ENCODE measurements at places on chromosomes 3 and 15.

- no peak for DNase-seq
Observed at GRCh38 chr3:45224824-45225464, 1.1 kb downstream of the TMEM158 start.

DNA sequence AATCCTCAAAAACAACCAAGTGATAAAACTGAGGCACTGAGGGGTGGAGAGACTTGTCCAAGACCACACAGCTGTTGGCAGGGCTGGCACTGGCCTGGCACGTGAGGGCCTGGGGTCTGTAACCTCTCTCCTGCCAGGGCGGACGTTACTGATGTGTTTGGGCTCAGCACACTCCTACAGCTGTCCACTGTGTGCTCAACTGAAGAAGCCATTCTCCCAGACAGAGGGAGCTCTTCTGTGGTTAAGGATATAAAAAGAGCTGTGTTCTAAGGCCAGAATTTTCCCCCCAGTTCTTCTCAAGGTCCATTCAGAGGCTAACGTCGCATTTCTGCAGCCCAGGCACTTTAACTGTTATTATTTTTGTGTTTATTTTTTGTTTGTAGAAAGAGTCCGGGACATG is 429.0 kb upstream of the ATP11B start:
- no peak for DNase-seq

GRCh38 chr3:42732196-42732828 is 29.7 kb upstream of the HHATL start:
- DNase-seq = no peak

GRCh38 chr3:31230425-31231223 is 302.1 kb upstream of the STT3B start:
- no peak for DNase-seq

DNA sequence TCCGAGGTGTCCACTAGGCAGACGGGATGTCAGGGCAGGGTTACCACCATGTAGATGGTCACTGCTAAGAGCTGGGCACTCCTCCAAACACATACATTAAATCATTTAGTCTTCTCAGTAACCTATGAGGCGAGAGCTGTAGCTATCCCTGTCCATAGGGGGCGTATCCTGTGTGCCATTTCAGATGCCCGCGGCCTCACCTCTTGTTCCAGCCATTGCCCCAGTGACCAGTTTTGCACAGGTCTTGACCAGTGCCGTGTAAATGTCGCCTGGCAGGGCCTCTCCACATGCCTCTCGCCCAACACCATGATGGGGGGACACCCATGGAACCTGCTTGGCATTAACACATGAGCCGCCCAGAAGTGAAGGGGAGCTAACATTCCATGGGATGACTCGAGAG is 20.8 kb upstream of the SRP14 start:
- DNase-seq = no peak

DNA sequence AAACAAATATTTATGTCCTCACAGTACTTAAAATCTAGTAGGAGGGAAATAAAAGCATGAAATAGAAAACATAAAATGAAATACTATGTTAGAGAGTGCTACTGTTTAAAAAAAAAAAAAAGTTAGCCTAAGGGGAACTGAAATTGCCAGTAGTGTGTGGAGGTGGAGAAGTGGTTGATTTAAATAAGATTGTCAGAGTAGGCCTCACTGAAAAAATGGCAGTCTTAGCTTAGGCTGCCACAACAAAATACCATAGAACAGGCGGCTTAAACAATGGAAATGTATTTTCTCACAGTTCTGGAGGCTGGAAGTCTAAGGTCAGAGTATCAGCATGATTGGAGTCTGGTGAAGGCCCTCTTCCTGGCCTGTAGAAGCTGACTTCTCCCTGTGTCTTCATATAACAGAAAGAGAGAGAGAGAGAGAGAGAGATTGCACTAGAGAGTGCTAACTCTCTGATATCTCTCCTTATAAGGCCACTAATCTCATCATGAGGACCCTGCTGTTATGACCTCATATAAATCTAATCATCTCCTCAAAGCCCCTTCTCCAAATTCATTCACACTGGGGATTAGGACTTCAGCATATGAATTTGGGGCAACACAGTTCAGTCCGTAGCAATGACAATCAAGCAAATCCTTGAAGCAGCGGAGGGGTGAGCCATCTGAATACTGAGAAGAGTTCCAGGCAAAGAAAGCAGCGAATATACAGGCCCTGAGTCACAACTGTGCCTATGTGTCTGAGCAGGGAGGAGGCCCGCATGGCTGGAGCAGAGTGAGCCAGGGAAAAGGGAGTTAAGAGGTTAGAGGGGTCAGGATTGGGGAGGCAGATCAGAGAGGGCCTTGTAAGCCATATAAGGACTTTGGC is 23.6 kb upstream of the LRRC34 start:
- DNase-seq = no peak

- no peak for DNase-seq
Observed at GRCh38 chr3:49411535-49411967, 225 bp downstream of the RHOA start.

DNA sequence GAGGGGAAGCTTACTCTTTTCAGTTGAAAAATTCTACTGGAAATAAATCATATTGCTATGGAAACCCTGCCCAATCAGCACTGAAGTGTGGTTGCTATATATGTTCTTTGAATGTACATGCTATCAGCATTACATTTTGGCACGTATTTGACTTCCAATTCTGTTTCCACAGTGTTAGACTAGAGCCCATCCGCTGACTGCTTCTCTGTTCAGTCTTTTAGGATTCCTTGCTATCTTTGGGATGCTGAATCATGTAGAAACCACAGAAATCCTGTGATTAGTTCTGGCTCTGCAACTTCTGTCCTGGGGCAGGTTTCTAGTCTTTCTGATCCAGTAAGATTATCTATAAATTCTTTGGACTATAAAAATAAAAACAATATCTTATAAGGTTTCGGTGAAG is 128.2 kb upstream of the SLC7A14 start:
- no peak for DNase-seq

DNA sequence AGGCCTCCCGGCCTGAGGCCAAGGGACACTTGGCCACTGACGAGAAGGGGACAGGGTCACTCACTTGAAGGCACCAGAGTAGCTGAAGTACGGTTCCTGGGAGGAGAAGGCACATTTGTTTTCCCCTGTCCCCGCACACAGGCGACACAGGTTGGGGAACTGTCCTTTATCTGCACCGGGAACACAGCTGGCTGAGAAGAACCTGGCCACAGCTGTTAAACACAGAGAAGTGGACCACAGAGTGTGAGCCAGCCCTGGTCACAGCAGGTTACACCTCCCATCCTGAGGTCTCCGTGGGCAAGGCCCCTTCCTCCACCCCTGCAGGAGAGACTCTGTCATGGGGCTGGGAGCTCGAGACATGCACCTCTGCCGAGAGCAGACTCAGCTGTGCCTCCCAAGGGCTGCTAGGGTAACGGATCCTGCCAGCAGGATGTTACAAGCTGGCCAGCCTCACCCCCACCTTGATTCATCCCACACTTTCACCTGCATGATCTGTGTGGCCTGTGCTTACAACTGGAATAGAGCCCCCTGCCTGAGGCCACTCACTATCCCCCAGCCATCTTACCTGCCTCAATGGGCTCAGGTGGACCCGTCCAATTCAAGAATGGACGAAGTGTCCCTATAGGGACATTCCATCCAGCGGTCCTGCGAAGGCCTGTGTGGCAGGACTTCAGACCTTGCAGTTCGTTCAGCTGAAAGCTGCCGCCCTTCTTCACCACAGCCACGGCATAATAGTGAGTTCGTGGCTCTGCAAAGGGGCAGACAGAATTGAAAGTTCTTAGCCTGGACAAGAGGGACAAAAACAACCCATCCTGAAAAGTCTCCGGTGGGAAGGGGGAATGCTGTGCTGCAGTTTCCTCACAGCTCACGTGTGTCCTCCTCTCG is 9.2 kb downstream of the LTF start:
- DNase-seq = no peak

GRCh38 chr3:186583831-186584230 is 13.3 kb downstream of the DNAJB11 start:
- DNase-seq = no peak

GRCh38 chr3:119550192-119550910 is 9.1 kb downstream of the CD80 start:
- DNase-seq = no peak

DNA sequence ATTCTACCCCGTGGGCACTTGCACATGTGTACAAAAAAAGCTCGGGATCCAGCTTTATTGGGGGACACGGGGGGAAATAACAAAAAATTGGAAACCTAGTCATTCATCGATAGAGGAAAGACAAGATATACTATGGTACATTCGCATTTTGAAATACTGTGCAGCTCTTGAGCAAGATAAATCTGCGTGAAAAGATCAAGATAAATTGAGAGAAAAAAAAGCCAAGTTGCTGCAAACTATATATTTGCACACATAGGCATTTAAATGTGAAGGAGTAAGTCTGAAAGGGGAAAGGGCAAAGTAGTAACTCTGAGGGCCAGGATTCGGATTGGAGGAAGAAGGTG is 620 bp upstream of the UBR1 start:
- DNase-seq = no peak

- no peak for DNase-seq
Observed at GRCh38 chr15:62999923-63000561, 42.5 kb upstream of the TPM1 start.

- DNase-seq = no peak
Observed at GRCh38 chr15:91954292-91954691, 100.8 kb downstream of the SLCO3A1 start.

GRCh38 chr15:76150971-76151598 is 91.3 kb downstream of the TMEM266 start:
- peak; percentile 88 for DNase-seq

- DNase-seq = no peak
Observed at GRCh38 chr3:5136211-5136918, 14.3 kb downstream of the ARL8B start.

- DNase-seq = no peak
Observed at GRCh38 chr3:194582196-194582905, 50.9 kb downstream of the TMEM44 start.

GRCh38 chr15:78564743-78565096 is 600 bp upstream of the CHRNA5 start:
- no peak for DNase-seq

GRCh38 chr15:51907136-51907862 is 64.3 kb downstream of the LEO1 start:
- no peak for DNase-seq

DNA sequence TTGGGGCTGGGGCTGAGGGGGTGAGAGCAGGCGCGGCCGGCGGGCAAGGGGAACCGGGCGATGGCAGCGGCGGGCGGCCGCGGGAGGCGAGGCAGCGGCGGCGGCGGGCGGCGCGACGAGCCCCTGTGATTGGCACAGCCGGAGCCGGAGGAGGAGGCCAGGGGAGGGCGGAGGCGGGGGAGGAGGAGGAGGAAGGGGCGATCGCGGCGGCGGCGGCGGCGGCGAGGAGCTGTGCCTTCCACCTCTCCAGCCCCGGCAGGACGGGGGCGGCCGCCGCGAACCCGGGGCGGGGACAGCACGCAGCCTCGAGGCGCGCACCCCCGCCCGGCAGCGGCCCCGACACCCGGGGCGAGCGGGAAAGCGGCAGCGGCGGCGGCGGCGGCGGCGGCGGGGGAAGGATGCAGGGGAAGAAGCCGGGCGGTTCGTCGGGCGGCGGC is at the start of gene SLCO3A1:
Gene SLCO3A1 (plus strand): TSS at position 198 of the 437 bp plus-strand sequence.
- DNase-seq = peak; percentile 60

GRCh38 chr3:59845386-59845785 is 795.6 kb upstream of the CFAP20DC start:
- no peak for DNase-seq

DNA sequence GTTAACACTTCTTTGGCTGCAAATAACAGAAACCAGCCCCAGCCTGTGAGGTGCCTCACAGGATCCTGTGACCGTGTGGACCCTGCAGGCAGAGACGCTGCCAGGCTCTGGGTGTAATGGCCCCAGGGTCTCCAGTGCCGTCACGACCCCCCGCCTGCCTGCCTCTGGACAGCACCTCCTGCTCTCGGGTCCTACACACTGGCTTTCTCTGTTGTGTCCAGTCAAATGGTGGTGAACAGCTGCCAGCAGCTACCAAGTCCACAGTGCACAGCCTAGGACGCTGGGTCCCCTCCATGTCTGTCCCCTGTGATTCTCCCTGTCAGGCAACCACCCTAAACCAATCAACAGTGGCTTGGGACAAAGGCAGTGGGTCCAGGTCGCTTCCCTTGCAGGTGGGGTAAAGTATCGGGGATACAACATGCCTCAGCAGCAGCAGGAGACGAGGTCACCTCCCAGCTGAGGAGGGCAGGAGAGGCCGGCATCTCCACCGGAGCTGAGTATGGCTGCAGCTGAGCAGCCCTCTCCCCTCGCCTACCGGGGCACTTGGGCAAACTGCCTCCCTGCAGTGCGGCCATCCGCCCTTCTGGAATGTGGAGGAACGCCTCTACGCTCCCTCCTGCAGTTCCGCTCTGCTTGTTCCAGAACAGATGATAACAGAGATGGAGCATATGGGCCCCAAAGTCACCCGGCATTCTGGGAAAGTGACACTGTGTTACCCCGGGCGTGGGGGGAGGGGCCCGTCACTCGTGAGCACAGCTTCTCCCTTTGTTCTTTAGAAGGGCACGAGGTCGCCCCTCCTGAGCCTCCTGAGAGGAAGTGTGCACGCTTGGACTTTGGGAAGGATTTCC is 21.1 kb upstream of the SKOR1 start:
- DNase-seq = peak; percentile 79

- DNase-seq = no peak
Observed at GRCh38 chr3:81980596-81981494, 219.4 kb upstream of the GBE1 start.

GRCh38 chr3:159191447-159191846 is 389.6 kb downstream of the MFSD1 start:
- no peak for DNase-seq

DNA sequence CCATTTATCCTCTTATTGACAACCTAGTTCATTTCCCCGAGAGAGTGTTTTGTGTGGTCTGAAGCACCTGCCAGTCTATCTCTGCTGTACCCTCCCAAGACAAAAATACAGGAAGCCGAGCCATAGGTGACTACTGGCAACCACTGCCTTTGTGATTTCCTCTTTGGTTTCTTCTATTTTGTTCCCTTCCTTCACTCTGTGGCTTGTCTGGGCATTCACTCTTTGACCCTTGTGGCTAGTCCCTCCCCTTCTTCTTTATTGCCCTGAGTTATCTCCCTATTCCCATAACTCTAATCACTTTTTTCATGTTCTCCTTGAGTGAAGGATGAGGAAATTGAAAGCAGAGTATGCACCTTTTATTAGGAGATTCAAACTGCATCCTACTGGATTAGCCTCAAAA is at the start of gene ADGRG7:
Gene ADGRG7 (plus strand): TSS at position 297 of the 400 bp plus-strand sequence. CDS start 256 bp downstream, outside the sequence.
- DNase-seq = no peak

- DNase-seq = no peak
Observed at GRCh38 chr15:93146601-93147000, 57.6 kb upstream of the RGMA start.

GRCh38 chr15:90705212-90705611 is 11.9 kb upstream of the BLM start:
- DNase-seq = no peak

- no peak for DNase-seq
Observed at GRCh38 chr3:32963871-32964270, 12.4 kb downstream of the CCR4 start.

- DNase-seq = no peak
Observed at GRCh38 chr3:27554706-27555105, 70.5 kb upstream of the SLC4A7 start.

DNA sequence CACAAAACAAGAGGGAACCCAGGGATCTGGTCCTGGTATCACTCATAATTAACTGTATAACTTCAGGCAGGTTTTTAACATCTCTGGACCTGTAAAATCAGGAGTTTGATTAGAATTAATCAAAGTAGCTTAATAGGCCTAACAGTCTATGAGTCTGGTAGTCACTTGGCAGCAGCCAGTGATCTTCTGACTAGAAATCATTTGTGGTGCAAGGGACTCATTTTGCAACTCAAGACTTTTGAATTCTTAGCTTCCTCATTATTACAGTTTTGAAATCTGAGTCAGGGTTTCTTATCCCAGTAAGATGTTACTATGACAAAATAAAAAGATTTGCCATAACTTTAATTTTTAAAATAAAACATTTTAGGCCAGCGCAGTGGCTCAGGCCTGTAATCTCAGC is 70.8 kb downstream of the TMCC1 start:
- DNase-seq = no peak

Measured in NCI-H2171 (cell line).